Activated CD8-positive, alpha-beta memory T cell treated with anti-CD3 and anti-CD28 coated beads for 36 hours (primary cell): ENCODE measurements at places on chromosomes 5 and 9. TPM values are rescaled to one million over a fixed set of nuclear protein-coding genes. Genes with fewer than 3 reads are reported as not detected.

The EIF4EBP3 gene
- 14.1 TPM for total RNA-seq

The IL11RA gene
- total RNA-seq: 9.3 TPM

The CAMK2A gene
- not detected for total RNA-seq

The LCP2 gene
- total RNA-seq: 239 TPM

The FOXD4 gene
- 0.10 TPM for total RNA-seq

The NIPAL4 gene
- total RNA-seq: 1.5 TPM

The TMC1 gene
- total RNA-seq: not detected

The TGFBI gene
- 0.23 TPM for total RNA-seq

The NAIP gene
- total RNA-seq: 2.2 TPM

The CCNH gene
- total RNA-seq: 56.8 TPM

The NMUR2 gene
- not detected for total RNA-seq

The PCDHB7 gene
- not detected for total RNA-seq

The SERF1B gene
- 12.2 TPM for total RNA-seq
